ENCODE measurements at places on chromosomes 5 and 9. TPM values are rescaled to one million over a fixed set of nuclear protein-coding genes. Genes with fewer than 3 reads are reported as not detected.

The PCDHA4 gene
- 0.11 TPM for total RNA-seq

The ADGRD2 gene
- not detected for total RNA-seq

The CCNI2 gene
- total RNA-seq: 0.08 TPM

DNA sequence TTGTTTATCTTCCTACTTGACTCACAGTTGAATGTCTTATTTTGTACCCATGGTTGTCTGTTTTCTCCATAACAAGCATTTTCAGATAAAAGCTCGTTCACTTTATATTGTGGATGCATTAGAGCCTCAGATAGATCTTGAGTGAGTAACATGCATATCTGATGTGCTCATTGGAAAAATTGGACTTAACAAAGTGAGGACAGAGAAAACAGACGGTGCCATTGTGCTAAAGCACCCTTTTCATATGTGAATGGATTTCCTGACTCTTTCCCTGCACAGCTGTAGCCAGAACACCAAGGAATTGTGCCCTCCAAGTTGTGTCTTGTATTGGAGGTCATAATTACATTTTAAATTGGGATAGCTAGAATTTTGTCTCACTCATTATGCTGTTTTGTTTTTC is 325.8 kb upstream of the MEF2C start:
- H3K4me3 ChIP-seq: no peak overlapping the region
- H3K4me1 ChIP-seq: no peaks in the 10 kb centered on the region
- no peaks in the 10 kb centered on the region for H3K36me3 ChIP-seq
- H3K27ac ChIP-seq: no peak overlapping the region
- no peak for DNase-seq

DNA sequence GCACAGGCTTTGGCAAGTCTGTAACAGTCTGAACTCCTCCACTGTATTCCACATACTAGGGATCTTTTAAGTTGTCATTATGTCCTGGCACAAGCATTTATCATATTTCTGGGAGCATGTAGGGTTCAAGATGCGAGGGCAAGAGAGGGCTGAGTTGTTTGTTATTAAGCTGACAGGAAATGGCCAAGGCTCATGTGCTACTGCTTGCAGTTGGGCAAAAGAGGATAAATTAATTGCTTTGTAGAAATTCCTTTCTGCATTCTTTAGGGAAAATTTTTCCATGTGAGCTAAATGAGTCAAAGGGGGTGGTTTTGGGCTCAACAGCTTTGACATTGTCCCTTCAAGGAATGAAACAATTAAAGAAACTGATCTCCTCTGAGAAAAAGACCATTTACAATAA is 35.4 kb downstream of the DOCK8 start:
- peaks cover 11% of the 10 kb centered on the region for H3K27me3 ChIP-seq
- H3K4me1 ChIP-seq: no peaks in the 10 kb centered on the region
- H3K36me3 ChIP-seq: no peaks in the 10 kb centered on the region
- no peak overlapping the region for H3K27ac ChIP-seq
- DNase-seq: no peak
- no peak overlapping the region for H3K4me3 ChIP-seq

DNA sequence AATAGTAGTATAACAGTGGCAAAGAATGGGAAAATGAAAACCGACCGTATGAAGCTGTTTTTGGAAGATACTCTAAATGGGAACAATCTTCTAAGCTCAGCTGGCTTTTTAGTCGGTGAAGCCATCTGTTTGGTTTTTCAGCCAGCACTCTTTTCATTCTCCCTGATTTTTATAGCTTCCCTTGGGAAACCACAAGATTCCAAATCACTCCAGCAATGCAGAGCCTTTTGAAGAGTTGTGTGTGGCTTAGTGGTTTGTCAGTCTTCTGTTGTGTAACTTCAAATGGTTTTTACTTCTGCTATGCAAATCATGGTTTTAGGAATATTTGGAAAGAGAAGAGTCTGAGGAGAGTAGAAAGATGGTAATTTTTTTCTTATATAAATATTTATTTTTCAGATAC is 180.7 kb downstream of the KDM4C start:
- no peaks in the 10 kb centered on the region for H3K27me3 ChIP-seq
- no peak overlapping the region for H3K27ac ChIP-seq
- peaks cover 11% of the 10 kb centered on the region for H3K4me1 ChIP-seq
- no peaks in the 10 kb centered on the region for H3K36me3 ChIP-seq
- no peak for DNase-seq

DNA sequence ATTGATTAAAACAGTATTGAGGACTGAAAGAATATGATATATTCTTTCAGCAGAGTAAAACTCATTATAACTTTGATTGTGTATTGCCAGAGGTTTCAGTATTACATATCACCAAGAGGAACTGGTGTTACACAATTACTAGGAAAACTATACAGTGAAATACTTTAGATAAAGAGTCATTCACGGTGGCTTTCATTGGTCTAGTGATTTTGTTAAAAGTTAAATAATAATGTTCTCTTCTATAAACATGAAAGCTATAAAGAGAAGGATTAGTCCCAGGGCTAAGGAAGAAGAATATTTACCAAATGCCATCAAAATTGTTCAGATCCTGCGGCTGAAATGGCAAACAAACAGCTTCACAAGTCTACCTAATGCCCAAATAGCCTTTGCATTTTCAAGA is 306.2 kb downstream of the SEMA5A start:
- no peaks in the 10 kb centered on the region for H3K4me1 ChIP-seq
- no peak overlapping the region for H3K27ac ChIP-seq
- no peaks in the 10 kb centered on the region for H3K36me3 ChIP-seq
- H3K27me3 ChIP-seq: no peaks in the 10 kb centered on the region

GRCh38 chr9:108483676-108484075 is 372.1 kb downstream of the ACTL7B start:
- no peak overlapping the region for H3K27ac ChIP-seq
- no peaks in the 10 kb centered on the region for H3K27me3 ChIP-seq
- H3K4me3 ChIP-seq: no peak overlapping the region
- H3K4me1 ChIP-seq: no peaks in the 10 kb centered on the region
- H3K36me3 ChIP-seq: no peaks in the 10 kb centered on the region

All from left ventricle myocardium inferior (tissue), 1 donor.